Left ventricle myocardium inferior (tissue), 1 donor: ENCODE measurements at places on chromosomes 2 and 18. TPM values are rescaled to one million over a fixed set of nuclear protein-coding genes. Genes with fewer than 3 reads are reported as not detected.

GRCh38 chr2:100350661-100351185 lies 28.4 kb upstream of the LONRF2 start:
- H3K36me3 ChIP-seq, result no peaks in the 10 kb centered on the region
- DNase-seq, result no peak
- H3K27me3 ChIP-seq, result peaks cover 52% of the 10 kb centered on the region
- H3K27ac ChIP-seq, result no peak overlapping the region
- H3K4me1 ChIP-seq, result no peaks in the 10 kb centered on the region

ASNSD1 gene
- total RNA-seq, result 31.6 TPM

GRCh38 chr18:3247240-3248061 lies at the start of gene MYL12A:
MYL12A (plus strand) TSS chr18:3247801; CDS start chr18:3253248, 5,447 bp downstream.
- peaks cover 11% of the 10 kb centered on the region for H3K36me3 ChIP-seq
- no peaks in the 10 kb centered on the region for H3K27me3 ChIP-seq
- H3K4me1 ChIP-seq, result peaks cover 76% of the 10 kb centered on the region
- DNase-seq, result peak; percentile 99
- H3K27ac ChIP-seq, result peak within 1 kb of the TSS; percentile 100

GBX2 gene
- not detected for total RNA-seq
